ENCODE measurements at places on chromosomes 11 and 22.

DNA sequence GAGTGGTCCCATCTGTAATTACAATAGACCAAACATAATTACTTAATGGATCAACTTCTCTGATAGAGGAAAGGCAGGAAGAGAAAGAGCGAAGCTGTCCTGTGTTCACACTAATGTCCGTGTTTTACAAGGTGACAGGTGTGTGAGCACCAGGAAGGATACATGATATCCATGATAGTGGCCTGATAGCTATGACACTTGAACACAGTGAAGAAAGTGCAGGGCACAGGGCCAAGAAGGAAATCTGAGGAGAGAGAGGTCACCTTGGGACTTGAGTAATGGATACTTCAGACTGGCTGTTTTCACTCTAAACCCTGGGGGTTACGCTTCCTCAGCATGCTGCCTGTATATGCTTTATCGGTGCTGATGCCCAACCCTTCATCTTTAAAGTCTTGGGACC lies 29.4 kb downstream of the TUB start:
- no peak for DNase-seq

GRCh38 chr11:6390718-6391469 lies 620 bp downstream of the SMPD1 start:
- no peak for DNase-seq

DNA sequence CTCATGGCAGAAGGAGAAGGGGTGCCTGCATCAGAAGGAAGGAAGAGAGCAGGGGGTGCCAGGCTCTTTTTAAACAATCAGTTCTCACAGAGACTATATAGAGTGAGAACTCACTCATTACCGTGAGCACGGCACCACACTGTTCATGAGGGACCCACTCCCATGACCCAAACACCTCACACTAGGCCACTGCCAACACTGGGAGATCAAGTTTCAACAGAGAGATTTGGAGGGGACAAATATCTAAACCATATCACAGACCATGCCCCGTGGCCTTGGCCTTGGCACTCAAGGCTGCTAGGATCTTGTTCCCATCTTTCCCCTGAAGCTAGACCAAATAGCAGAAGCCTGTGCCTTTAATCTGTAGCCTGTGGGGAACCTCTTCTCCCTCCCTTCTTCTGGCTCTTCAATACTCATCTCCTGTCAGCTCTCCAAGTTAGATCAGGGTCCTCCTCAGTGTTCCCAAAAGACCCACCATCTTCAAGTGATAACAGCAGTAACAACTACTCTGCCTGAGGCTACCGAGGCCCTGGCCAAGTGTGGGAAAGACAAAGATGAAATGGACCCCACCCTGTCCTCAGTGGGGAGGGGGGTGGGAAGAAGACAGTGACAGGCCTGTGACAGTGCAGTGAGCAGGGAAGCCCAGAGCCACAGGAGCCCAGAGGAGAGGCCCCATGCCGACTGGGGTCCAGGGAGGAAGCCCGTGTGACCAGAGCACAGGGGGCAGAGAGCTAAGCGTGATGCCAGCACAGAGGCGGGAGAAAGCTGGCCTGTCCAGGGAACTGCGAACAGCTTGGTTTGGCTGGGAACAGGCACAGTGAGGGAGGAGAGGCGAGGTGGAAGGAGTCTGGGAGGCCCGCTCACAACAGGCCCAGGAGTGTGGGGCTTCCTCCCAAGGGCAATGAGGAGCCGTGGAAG lies 72.6 kb downstream of the MYO7A start:
- DNase-seq, result no peak

- DNase-seq, result no peak
Measured at GRCh38 chr11:1546077-1546535, 26.0 kb downstream of the DUSP8 start.

- no peak for DNase-seq
Measured at GRCh38 chr22:38465673-38466490, 2.0 kb upstream of the KDELR3 start.
